Activated CD4-positive, CD25-positive, alpha-beta regulatory T cell treated with anti-CD3 and anti-CD28 coated beads, Interleukin-2, amount 50 U/mL, for 24 hours (primary cell): ENCODE measurements at places on chromosomes 3 and 15.

GRCh38 chr15:44101944-44102343 is 93.1 kb downstream of the FRMD5 start:
- no peak for ATAC-seq

DNA sequence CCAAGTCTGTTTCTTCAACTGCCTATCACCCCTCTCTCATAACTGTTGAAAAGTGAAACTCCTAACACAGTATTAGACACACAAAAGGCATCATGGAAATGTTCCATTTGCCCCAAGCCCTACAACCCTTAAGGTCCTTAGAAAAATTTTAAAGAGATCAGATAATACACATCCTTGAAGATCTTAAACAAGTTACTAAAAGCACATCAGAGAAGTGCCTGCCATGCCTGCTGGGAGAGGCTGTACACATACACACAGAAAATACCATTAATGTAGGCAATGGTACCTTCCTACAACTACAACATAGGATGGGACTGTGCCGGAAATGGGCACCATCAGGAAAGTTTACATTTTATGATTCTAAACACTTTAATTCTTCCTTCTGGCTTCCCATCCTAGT is 3.3 kb downstream of the ADAM10 start:
- ATAC-seq = no peak

GRCh38 chr3:188153437-188154013 is 432 bp upstream of the LPP start:
- peak; percentile 5 for ATAC-seq

GRCh38 chr3:138417559-138417982 is 16.8 kb upstream of the ESYT3 start:
- ATAC-seq = no peak

GRCh38 chr15:41984622-41985021 is 12.3 kb upstream of the EHD4 start:
- no peak for ATAC-seq
